ENCODE measurements at places on chromosomes 11 and 22. TPM values are rescaled to one million over a fixed set of nuclear protein-coding genes. Genes with fewer than 3 reads are reported as not detected.

The CCDC15 gene
- 1.0 TPM for total RNA-seq

The DSCAML1 gene
- total RNA-seq: not detected

The SOX10 gene
- not detected for total RNA-seq

The MS4A2 gene
- total RNA-seq: not detected

The OR6A2 gene
- not detected for total RNA-seq

The OOSP1 gene
- total RNA-seq: not detected
